ENCODE measurements at places on chromosomes 2 and 18.

GRCh38 chr2:68837164-68837860 is 33.9 kb downstream of the BMP10 start:
- DNase-seq = peak; percentile 84

- no peak for DNase-seq
Measured at GRCh38 chr2:140643761-140644187, 1487.0 kb downstream of the LRP1B start.

DNA sequence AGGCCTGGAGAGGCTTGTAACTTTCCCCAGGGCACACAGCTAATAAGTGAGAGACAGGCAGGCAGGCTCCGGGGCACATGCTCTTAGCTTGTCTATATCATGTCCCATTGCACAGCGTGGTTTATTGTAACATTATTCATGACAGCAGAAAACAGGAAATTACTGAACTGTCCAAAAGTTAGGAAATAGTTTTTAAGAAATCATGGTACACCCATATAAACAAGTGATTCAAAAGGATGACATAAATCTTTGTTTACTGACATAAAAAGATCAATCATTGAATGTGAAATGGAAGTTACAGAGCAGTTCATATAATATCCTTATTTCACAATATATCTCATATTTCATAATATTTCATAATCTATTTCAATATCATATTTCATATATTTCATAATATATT is 34.3 kb upstream of the TXNDC2 start:
- DNase-seq = no peak

- no peak for DNase-seq
Measured at GRCh38 chr2:58107803-58108710, 61.5 kb downstream of the VRK2 start.

GRCh38 chr2:177355874-177356273 is 36.7 kb upstream of the AGPS start:
- no peak for DNase-seq

- no peak for DNase-seq
Measured at GRCh38 chr2:224688997-224689396, 27.2 kb downstream of the CCDC195 start.

- DNase-seq = no peak
Measured at GRCh38 chr2:240551811-240552210, 6.0 kb downstream of the ANKMY1 start.

- no peak for DNase-seq
Measured at GRCh38 chr2:25245141-25245540, 76.8 kb upstream of the POMC start.

- no peak for DNase-seq
Measured at GRCh38 chr2:11558214-11558886, 24.5 kb downstream of the GREB1 start.

DNA sequence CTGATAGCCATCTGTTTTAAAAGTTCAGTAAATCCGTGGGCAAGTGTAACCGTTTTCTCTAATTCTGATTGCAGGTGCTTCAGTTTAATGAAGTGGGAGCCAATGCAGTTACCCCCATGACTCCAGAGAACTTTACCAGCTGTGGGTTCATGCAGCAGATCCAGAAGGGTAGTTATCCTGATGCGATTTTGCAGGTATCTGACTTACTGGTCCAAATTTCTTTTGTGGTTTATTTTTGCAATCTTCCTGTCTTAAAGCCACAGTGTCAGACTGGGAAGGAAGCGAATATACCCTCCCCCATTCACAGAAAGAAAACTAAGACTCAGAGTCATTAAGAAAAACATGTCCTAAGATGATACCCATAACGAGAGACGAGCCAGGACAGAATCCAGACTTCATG is 7.7 kb downstream of the SERPINB2 start:
- DNase-seq = no peak

- no peak for DNase-seq
Measured at GRCh38 chr2:98821629-98822135, 90.8 kb upstream of the MGAT4A start.

- DNase-seq = no peak
Measured at GRCh38 chr18:51660188-51660715, 462.8 kb upstream of the MEX3C start.

DNA sequence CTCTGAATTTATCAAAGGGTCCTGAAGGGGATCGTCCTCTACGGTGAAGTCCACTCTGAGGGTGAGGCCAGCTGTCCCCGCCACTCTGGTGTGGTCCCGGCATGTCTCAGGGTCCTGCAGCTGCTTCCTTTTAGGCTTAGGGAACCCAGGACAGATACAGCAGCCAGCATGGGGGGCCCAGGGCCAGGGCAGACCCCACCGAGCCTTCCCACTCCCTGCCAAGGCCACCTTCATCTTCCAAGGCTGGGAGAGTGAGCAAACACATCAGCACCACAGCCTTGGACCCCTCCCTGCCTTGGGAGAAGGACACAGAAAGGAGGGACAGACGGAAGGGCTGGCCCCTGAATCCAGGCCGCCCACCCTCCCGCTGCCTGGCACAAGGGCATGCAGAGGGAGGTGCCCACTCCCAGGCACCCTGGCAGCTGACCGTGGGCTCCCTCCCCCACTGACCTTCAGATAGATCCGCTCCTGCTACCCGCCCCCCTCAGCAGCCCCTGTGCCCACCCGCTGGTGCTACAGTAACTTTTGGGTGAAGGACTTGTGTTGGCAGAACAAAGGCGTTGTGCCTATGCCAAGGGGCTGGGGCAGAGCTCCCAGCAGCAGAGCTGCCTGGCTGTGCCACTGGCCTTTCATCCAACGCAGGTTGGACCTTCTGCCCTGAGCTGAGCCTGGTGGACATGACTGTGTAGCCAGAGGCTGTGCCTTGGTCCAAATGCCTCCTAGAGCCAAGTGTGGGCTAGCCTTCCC is 7.6 kb downstream of the CYP26B1 start:
- no peak for DNase-seq

DNA sequence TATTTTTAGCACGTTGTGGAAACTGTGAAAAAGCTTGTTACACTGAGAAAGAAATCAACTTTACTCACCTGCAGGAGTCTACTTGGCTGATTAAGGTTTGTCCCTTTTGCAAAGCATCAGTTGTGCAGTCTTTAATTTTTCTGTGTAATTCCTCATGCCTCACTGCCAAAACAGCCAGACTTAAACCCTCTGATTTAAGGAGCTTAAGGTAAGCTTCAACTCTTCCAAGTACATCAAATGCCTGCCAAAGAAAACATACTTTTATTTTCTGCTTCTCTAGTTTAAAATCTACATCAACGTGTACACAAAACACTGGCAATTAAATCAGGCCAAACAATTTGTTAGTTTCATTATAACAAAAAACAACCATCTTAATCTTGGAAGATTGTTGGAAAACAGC is 98.0 kb upstream of the TTN start:
- DNase-seq = no peak

DNA sequence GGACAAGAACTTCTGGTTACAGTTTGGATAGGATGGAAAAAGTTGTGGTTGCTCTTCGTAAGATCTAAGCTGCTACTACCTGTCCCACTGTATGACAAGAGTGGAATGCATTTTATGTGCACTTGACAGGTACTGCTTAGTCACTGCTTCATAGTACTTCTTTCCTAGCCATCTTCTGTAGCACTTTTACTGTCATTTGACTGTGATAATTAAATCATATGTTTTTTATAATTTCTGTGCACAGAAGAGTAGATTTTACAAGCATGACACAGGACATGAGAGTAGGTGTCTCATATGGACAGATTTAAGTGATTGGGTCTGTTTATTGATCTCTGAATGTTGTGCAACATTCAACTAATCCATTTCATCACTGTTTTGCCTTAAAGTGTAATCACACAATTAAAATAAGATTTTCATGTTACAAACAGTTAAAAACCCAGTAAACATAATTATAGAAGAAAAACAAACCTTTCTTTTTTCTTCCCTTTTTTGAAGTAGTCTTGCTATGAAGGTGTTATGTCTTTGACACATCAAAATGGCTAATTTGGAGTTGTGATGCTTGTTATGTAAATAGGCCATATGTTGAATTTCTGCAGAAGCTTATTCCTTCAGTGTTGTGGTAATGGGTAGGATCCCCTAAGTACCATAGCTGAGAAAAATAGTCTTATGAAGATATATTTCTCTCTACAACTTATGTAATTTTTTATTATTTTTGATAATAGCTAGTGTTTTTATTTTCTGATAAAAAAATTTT is 3.0 kb downstream of the SPATS2L start:
- DNase-seq = no peak

DNA sequence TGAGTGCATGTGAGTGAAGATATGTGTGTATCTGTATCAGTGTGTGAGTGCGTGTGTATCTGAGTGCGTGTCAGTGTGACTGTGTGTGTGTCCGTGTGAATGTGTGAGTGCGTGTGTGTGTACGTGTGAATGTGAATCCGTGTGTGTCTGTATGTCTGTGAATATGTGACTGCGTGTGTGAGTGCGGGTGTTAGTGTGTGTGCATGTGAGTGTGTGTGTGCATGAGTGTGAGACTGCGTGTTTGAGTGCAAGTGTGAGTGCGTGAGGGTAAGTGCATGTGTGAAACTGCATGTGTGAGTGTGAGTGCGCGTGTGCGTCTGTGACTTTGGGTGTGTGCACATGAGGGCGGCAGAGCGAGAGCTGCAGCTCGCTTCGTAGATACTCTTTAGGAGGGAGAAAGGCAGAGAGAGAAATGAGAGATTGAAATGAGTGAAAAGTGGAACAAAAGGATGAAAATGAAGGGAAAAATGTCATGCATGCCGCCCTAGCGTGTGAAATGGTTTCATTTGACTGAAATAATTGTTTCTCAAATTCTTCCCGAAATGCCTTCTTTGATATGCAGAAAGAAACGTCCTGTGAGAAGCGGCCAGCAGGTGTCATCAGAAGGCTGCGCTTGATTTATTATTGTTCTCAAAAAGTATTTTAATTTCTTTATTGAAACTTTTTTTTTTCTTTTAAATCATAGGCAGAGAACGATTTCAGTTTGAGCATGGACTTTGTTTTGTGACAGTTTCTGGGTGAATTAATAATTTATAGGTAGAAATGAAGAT is 25.6 kb downstream of the ZNF407 start:
- peak; percentile 33 for DNase-seq

- DNase-seq = no peak
Measured at GRCh38 chr2:236675526-236675925, 105.9 kb downstream of the ACKR3 start.

- no peak for DNase-seq
Measured at GRCh38 chr2:160205505-160205904, 5.4 kb upstream of the ITGB6 start.

GRCh38 chr2:161102770-161103450 is 57.3 kb upstream of the TANK start:
- no peak for DNase-seq

DNA sequence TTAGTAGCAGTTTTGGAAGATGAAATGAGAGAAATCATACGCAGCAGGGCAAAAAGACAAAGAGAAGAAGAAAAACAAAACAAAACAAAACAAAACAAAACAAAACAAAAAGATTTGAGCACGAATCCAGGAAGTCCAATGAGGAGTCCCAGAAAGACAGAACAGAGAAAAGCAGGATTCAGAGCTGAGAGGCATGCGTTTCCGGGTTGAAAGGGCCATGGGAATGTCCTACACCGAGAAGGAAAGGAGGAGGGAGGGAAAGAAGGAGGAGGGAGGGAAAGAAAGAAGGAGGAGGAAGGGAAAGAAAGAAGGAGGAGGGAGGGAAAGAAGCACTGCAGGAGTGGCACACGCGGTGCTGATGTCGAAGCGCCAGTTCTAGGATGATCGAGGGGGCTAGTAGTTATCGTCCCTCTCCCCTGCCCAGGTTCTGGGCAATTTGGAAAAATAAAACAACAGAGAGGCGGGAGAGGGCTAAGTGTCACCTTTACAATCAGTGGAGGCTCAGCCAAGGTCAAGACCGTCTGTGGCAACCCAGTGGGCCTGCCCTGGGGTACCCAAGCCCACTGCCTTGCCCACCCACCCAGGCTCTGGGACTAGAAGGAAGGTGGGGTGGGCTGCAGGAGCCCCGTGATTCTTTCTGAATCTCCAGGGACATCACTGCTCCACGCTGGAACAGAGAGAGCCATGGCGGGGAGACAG is 68.4 kb downstream of the TWIST2 start:
- DNase-seq = no peak

DNA sequence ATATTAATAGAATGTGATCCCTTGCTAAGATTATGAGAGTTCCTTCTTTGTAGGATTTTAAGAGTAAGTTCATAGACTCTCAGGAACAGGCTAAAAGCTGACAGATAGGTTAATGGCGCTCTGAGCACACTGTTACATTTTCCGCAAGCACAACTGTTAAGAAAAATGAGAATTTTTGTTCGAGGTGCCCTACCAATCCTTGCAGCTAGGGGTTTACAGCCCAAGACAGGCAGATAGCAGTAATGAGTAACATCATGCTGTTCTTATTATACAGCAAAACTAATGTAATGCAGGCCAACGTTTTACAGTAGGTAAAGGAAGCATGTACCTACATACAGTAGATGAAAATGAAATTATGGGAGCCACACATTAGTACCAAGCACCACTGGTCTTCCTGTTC is 11.2 kb upstream of the BOD1L2 start:
- DNase-seq = no peak

DNA sequence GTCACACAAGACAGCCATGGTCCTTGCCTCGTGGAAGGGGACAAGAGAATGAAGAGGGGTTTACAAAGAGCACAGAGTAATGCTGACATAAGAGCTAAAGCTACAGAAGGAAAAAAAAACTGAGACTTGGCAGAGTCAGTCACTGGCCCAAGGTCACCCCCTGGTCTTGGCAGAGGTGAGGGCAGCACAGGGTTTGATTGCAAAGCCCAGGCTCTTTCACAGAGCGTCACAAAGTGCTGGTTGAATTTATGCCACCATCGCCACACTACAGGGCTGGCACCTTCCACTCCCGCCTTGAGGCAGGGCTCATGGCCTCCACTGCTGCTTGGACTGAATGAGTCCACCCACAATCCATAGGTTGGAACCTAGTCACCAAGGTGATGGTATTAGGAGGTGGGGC is 190.2 kb downstream of the INHBB start:
- DNase-seq = no peak

DNA sequence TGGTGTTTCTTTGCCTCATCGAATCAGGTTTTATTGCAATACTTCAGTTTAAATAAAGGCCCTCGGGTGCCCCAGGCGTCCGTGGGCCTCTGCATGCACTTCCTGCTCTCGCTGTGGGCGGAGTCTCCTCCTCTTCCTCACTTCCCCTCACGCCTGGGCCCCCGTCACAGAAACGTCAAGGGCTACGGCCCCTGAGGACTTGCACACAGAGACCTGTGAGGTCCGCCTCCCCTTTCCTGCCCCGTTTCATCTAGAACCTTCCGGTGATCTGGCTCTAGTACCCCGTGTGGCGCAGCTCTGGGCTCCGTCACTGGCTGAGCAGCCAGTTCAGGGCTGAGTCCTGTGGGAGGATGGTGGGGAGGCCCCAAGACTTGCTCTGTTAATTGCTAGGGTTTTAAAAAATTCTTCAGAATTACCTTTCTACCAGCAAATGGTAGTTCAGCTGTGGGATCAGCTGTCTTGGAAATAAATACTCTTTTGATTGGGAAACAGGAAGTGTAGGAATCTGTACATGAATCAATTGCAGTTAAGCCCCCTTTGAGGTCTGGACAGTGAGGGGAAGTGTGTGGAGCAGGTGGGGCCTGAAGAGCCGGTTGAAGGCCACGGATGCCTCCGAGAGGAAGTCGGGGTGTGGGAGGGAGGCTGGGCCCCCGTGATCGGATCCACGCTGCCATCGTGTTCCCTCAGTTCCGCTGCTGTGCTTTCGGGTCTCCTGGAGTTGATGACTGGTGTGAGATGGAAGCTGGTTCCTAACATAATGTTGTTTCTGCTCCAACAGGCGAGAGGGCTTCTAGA is 10.2 kb downstream of the NFATC1 start:
- DNase-seq = peak; percentile 73

Measured in erythroblast (primary cell).